Stimulated activated CD8-positive, alpha-beta memory T cell treated with anti-CD3 and anti-CD28 coated beads, Interleukin-12 subunit alpha, Interleukin-12 subunit beta, amount 100 ng/mL, for 4 hours (primary cell): ENCODE measurements at places on chromosomes 7 and 10.

GRCh38 chr10:96367470-96367869 is 8.7 kb upstream of the OPALIN start:
- DNase-seq, result no peak

DNA sequence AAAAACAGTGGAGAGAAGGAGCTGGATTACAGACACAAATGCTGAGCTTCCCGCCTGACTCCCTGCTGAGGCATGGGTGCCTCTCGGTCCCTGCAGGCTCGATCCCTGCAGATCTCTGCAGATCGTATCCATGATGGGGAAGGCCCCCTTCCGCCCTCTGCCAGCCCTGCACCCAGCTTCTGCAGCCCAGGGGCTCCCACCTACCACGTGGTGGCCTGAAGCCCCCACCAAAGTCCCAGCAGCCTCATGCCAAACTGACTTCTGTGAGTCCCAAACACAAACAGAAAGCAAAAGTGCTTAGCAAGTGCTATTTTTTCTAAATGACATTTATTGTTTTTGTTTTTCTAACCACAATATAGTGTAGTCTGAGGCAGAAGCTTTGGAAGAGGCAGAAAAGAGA is 127.1 kb upstream of the CHST15 start:
- no peak for DNase-seq

GRCh38 chr10:17965649-17966235 is 14.0 kb downstream of the SLC39A12 start:
- no peak for DNase-seq

DNA sequence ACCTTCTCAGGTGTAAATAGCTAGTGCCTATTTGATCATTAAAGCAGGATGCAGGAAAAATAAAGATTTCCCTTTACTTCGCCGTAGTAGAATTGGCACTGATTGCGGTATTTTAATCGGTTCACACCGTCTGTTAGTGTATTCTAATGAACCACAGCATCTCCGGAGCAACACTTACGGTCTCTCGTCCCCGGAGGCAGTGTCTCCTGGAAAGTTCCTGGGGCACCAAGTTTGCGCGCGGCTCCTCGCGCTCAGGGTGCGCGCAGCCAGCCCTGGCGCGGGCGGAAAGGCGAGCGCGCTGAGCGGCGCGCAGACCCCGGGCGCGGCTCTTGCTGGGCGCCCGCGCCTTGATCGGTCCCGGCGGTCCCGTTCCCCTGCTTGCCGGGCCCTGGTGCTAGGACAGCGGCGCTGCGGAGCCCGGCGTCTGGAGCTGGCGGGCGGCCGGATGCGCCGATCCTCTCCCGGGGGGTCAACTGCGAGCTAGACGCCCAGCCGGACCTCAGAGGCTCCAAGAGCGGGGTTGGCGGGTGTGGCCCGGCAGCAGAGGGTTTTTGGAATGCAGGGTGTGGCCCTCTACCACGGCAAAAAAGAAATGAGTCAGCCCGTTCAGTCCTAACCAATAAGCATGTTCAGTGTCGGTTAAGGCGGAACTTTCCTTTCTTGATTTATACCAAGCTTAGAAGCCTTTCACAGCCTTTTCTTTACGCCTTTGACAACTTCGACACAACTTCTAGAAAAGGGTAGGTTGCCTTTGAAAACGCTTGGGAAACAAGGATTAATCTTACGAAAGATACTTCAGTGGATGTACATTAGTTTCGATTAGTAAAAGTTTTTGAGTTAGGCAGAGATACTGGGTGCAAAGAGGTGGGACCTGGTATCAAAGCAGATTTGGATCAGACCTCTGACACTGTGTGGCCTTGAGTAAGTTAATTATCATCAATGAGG is 166.8 kb upstream of the ASAH2 start:
- peak; percentile 4 for DNase-seq

GRCh38 chr10:43214956-43215561 is 51.8 kb downstream of the RASGEF1A start:
- DNase-seq, result no peak

DNA sequence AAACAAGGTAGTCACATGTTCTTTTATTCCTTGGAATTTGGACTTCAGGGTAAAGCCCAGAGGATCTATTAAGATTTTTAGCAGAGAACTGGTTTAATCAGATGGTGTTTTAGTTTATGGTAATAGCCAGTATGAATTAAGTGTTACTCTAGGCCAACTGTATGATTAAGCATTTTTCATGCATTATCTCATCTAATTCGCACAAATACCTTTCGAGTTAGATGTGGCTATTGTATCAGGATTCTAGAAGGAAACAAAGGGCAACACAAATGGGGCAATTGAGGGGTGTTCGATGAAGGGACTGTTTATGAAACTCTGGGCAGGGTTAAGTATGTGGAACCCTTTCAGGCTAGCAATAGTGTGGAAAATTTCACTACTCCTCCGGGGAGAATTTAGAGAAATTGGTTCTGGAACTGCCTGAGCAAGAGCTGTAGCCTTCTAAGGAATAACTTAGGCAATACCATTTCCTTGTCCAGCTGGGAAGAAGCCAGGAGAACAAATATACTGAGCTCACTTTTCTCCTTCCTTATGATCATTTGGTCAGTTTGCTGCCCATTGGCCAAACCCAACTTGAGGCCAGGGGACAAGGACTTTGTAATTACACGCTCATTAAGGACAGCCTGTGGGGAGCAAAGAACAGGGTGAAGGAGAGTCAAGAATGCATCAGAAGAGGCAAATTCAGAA is 319.0 kb upstream of the FZD1 start:
- DNase-seq, result no peak

DNA sequence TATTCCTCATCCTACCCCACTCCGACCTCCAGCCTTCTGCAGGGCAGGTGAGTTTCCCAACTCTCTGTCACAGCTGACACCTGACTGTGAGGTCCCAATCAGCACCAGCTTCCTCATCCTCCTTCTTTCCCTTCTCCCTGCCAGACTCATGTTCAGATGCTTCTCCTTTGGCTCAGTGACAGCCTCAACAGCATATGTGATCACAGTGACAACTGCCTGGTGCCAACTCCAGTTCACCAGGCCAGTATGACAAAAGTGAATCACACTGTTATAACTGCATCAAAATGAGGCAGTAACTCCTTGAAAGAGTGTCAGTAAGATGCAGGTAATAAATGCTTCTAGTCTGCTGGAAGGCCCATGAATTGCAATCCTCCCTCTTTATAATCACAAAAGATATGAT is 46.8 kb upstream of the NFE2L3 start:
- no peak for DNase-seq

GRCh38 chr7:18191862-18192625 is 164.4 kb upstream of the PRPS1L1 start:
- DNase-seq, result no peak

- no peak for DNase-seq
Measured at GRCh38 chr10:113947184-113948041, 93.0 kb downstream of the NHLRC2 start.

DNA sequence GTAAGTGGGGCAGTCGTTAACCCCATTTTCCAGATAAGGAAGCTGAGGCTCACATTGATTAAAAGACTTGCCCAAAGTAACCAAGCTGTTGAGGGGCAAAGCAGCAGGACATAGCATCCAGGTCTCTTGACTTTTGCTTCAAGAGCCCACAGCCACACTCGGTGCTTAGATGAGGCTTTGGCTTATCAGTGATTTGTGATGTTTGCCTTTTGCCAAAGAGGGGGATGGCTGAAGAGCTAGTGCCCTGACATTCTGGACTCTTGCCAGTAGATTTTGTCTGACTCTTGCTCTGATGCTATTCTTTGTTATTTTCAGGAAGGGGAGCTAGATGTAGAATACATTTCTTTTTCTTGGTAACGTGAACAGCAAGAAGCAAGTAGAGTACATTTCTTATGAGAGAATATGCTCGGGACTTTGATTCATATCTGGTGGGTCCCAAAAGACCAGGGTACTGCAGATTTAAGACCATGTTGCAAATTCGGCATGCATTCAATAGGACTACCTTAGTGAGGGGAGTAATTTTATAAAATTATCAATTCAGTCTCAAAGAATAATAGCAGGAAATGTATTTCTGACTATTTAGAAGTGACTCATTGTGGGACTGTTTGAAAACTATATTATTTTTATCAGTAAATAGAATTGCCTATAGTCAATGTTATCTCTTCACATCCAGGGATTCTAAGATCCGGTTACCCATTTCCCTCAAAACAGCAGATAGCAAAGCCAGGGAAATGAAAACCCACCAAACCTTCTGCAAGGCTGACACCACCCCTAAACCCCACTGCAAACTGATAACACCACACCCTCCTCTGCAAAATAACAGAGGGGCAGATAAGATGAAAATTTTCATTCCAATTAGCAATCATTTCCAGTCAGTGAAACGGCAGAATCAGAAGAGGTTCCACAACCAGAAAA is 180.0 kb upstream of the BMPER start:
- DNase-seq, result no peak

DNA sequence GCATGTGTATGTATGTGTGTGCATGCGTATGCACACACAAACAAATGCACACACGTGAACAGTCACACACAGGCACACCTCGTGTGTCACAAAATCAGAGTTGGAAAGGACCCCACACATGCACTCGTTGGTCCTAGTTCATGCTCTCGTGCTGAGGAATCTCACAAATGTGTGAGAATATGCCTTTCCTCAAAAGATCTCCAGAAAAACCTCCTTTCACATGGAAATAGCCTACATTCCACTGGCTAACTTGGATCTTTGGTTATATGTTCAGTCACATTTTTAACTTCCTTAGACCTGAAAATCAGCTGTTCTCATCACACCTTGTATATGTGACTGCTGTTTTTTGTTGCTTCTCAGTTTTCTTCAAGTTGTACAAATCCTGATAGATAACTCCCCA is 256.7 kb downstream of the DPP6 start:
- DNase-seq, result no peak

GRCh38 chr7:101916876-101917275 is 99.5 kb downstream of the CUX1 start:
- no peak for DNase-seq

GRCh38 chr10:79221110-79222051 is 125.9 kb upstream of the PPIF start:
- DNase-seq, result no peak

- no peak for DNase-seq
Measured at GRCh38 chr7:66859339-66859738, 61.7 kb upstream of the TMEM248 start.

DNA sequence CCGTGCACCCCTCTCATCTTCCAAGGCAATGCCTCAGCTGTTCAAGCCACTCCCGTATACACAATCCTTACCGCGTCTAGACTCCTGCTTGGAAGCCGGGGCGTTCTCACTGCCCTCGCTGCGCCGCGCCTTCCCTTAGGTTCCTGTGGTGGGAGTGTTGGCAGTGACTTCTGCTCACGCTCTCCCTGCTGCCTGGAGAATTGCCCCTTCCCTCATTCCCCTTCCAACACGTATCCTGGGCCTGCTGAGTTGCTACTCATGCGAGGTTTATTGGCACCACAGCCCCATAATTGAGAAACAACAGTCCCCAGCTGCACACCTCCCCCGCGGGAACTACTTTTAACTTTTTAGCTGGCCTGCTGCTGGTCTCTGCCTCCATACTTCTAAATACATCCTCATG is 31.9 kb downstream of the RBM17 start:
- no peak for DNase-seq

GRCh38 chr7:92095380-92095779 is 38.9 kb downstream of the CYP51A1 start:
- DNase-seq, result no peak

DNA sequence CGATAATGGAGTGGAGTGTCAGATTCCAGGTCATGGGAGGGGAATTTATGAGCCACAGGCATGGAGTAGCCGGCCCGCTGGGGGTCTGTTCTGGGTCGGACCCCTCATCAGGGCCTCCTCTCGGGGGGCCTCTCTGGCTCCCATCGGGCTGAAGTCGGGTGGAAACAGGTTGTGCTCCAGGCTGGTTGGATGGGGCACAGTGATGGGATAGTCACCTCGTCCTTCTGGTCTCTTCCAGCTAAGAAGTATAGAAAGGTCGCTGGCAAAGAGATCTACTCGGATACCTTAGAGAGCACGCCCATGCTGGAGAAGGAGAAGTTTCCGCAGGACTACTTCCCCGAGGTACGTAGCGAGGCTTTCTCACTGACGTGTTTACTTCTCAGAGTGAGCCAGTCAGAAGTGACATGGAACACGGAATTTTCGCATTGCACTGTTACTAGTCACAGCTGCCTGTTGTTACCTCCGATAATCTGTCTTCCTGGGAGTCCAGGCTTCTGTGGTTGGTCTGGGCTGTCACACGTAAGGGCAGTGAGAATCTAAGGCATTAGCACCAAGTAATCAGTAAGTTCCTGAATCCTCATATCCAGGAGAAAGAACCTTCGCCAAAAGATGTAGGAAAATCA is 88.3 kb downstream of the NKX6-2 start:
- no peak for DNase-seq
